ENCODE measurements at places on chromosomes 4 and X. TPM values are rescaled to one million over a fixed set of nuclear protein-coding genes. Genes with fewer than 3 reads are reported as not detected.
A peak's percentile ranks its signal among the peaks of the same experiment; 100 is the strongest.

Gene KDR
- 0.67 TPM for total RNA-seq

Gene MAEA
- 54.4 TPM for total RNA-seq

GRCh38 chr4:125398263-125399002, 83.7 kb downstream of the FAT4 start:
- no peak for DNase-seq
- no peaks in the 10 kb centered on the region for H3K27me3 ChIP-seq
- H3K27ac ChIP-seq: no peak overlapping the region
- H3K36me3 ChIP-seq: no peaks in the 10 kb centered on the region
- no peak overlapping the region for H3K4me3 ChIP-seq

- no peak overlapping the region for H3K4me3 ChIP-seq
- H3K27ac ChIP-seq: no peak overlapping the region
- DNase-seq: no peak
- H3K27me3 ChIP-seq: no peaks in the 10 kb centered on the region
Observed at GRCh38 chr4:24040811-24041210, 151.0 kb upstream of the PPARGC1A start.

- DNase-seq: no peak
- peaks cover 28% of the 10 kb centered on the region for H3K4me1 ChIP-seq
- no peaks in the 10 kb centered on the region for H3K27me3 ChIP-seq
- H3K27ac ChIP-seq: peak overlapping the region; percentile 90
- peak overlapping the region; percentile 22 for H3K4me3 ChIP-seq
Observed at GRCh38 chr4:85807247-85807950, 332.4 kb downstream of the ARHGAP24 start.

GRCh38 chr4:48234575-48234974, 35.1 kb downstream of the TEC start:
- peaks cover 2% of the 10 kb centered on the region for H3K36me3 ChIP-seq
- H3K4me3 ChIP-seq: no peak overlapping the region
- no peaks in the 10 kb centered on the region for H3K4me1 ChIP-seq
- H3K27me3 ChIP-seq: peaks cover 10% of the 10 kb centered on the region
- no peak for DNase-seq
- no peak overlapping the region for H3K27ac ChIP-seq

DNA sequence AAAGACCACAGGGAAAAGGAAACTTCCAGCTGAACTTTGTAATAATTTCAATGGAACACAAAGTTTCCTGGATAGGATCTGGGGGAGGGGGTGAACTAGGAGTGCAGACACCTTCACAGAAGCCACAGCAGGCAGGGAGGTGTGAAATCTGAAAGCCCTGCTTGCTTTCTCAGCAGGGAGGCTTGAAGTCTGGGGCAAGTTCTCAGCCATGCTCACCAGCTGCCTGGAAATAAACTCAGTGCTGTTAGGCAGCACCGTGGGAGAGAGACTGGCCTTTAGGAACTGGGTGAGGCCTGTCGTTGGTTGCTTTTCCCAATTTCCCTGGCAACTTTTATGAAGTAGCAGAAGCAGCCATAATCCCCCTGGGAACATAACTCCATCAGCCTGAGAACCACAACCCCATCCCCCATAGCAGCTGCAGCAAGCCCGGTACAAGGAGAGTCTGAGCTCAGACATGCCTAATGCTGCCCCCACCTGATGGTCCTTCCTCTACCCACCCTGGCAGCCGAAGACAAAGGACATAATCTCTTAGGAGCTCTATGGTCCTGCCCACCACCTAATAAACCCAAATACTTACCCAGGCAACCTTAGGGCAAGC, 39.2 kb upstream of the NMU start:
- peaks cover 6% of the 10 kb centered on the region for H3K27me3 ChIP-seq
- H3K4me1 ChIP-seq: peaks cover 21% of the 10 kb centered on the region
- H3K36me3 ChIP-seq: peaks cover 5% of the 10 kb centered on the region
- no peak for DNase-seq
- H3K4me3 ChIP-seq: no peak overlapping the region

- H3K36me3 ChIP-seq: peaks cover 2% of the 10 kb centered on the region
- H3K27ac ChIP-seq: peak overlapping the region; percentile 18
- DNase-seq: no peak
- peaks cover 17% of the 10 kb centered on the region for H3K4me1 ChIP-seq
- H3K4me3 ChIP-seq: no peak overlapping the region
Observed at GRCh38 chrX:64202808-64203325, 2.6 kb downstream of the AMER1 start.

- peak overlapping the region; percentile 60 for H3K27ac ChIP-seq
- H3K36me3 ChIP-seq: peaks cover 1% of the 10 kb centered on the region
- H3K27me3 ChIP-seq: no peaks in the 10 kb centered on the region
- H3K4me1 ChIP-seq: peaks cover 35% of the 10 kb centered on the region
Observed at GRCh38 chr4:106868381-106869035, 167.6 kb downstream of the DKK2 start.

DNA sequence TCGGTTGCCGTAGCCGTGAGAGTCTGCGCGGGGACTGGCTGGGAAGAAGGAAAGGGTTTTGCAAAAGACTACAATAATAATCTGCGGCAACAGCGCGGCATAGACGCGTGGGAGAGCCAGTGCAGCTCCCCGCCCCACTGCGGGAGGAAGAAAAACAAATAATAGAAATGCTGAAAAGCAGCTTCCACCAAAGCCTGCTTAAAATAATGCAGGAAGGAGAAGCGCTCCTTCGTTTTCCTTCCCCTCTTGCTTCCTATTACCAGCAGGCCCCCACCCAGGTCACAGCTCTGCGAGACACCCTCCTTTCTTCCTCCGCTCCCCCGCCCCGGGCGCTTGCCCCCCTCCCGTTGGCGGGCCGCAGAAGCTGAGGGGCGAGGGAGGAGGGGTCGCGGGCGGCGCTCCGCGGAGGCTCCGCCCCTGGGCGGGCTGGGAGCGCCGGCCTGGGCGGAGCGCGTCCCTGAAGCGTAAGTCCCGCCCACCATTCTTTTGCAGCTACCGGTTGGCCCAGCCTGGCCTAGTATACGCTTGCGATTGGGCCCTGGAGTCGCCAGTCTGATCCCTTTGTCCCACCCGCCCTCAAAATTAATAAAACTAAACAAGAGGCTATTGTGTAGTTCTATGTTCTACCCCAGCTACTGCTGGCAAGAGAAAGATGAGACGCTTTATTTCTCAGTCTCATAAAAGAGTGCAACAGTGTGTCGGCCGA, 636 bp upstream of the AMOT start:
- H3K4me1 ChIP-seq: peaks cover 16% of the 10 kb centered on the region
- no peaks in the 10 kb centered on the region for H3K36me3 ChIP-seq
- H3K27ac ChIP-seq: peak overlapping the region; percentile 88
- no peaks in the 10 kb centered on the region for H3K27me3 ChIP-seq
- DNase-seq: no peak

GRCh38 chr4:38273407-38273806, 313.2 kb downstream of the PTTG2 start:
- no peak for DNase-seq
- no peak overlapping the region for H3K27ac ChIP-seq
- H3K4me1 ChIP-seq: peaks cover 3% of the 10 kb centered on the region
- no peaks in the 10 kb centered on the region for H3K36me3 ChIP-seq
- H3K4me3 ChIP-seq: no peak overlapping the region
- H3K27me3 ChIP-seq: no peaks in the 10 kb centered on the region

All from chondrocyte (in vitro differentiated cells).